Fibroblast of mammary gland (primary cell): ENCODE measurements at places on chromosomes 3 and 15.

DNA sequence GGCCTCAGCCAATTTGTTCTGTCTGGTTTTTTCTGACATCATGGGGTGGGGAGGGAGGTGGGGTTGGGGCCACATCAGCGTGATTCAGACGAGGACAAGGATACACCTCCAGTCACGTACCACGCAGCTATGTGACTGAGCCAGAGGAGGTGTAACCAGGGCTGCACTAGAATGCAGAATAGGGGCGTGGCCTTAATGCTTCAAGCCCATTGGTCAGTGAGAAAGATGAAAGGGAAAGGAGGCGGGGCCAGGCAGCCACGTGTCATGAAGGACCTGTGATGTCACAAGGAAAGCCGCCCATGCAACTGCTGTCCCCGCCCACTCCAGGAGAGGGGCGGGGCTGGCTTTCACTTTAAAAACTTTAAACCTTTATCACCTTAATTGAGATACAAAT, at the start of gene GOLGA6L2:
GOLGA6L2 (minus strand) TSS at position 137 of the 394 bp plus-strand sequence; CDS start at position 75, 62 bp downstream.
- peak; percentile 12 for DNase-seq

DNA sequence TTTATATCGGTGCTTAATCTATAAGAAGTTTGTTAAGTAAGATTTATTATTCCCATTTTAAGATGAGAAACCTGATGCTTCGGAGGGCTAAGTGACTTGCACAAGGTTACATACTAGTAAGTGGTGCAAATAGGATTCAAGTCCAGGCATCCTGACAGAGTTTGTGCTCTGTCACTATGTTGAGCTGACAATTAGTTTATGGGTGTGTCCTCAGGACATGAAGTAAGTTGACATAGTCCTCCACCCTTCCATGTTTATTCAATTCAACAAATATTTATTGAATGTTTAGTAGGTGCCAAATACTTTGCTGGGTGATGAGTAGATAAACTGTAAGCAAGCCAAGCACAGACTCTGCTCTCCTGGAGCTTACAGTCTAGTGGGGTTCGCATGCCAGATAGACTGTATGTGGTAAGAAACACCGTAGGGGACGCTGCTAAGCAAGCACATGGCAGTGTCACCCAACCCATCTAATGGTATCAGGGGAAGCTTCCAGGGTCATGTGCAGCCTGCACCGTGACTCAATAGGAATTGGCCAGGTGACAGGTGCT, 342.7 kb upstream of the SATB1 start:
- DNase-seq, result no peak

- DNase-seq, result no peak
Observed at GRCh38 chr3:133561679-133562078, 11.8 kb upstream of the CDV3 start.

- DNase-seq, result peak; percentile 77
Observed at GRCh38 chr15:58015565-58015964, 49.9 kb downstream of the ALDH1A2 start.

- DNase-seq, result no peak
Observed at GRCh38 chr3:129974833-129975704, 549 bp downstream of the TRH start.

DNA sequence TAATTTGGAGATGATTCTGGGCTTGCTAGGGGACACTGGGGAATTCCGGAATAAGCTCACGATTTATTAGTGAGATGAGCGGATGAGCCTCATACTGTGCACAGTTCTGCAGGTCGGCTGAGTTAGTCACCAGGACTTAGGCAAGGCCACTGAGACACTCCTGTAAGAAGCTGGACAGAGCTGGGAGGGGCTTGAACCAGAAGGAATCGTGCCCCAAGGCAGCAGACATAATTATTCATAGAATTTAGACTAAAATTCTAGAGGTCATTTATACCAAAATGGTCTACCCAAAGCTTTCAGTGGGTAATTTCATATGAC, 121.4 kb downstream of the VGLL4 start:
- peak; percentile 32 for DNase-seq

DNA sequence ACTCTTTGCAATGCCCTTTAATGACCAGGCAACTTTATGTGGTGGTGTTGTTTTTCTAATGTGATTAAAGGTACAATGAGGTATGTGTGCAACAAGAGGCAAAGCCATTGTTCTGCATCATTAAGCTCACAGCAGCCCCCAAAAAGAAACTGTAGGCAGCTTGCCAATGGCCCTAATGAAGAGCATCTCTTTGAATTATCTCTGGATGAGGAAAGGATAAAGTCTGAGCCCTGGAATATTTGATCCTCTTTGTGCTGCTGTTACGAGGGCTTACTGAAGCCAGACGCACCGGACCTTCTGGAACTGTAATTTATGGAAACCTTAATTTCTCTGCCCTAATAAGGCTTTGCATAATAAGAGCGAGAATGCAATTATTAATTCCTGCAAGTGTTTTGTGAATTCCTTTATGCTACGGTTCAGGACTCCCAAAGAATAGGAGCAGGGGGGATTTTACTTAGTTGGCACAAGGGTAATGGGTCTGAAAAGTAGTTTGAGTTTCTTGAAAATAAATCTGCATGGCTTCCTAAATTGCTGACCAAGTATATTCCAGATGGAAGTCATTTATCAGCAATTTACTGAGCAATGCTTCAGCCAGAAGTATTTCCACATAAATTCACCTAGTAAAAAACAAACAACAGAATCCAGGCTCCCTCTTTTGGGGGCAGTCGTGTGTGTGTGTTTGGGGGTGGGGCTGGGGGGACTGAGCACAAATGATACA, 193.4 kb downstream of the PDZRN3 start:
- DNase-seq, result no peak

- DNase-seq, result peak; percentile 34
Observed at GRCh38 chr3:157594413-157594812, 91.2 kb upstream of the VEPH1 start.

DNA sequence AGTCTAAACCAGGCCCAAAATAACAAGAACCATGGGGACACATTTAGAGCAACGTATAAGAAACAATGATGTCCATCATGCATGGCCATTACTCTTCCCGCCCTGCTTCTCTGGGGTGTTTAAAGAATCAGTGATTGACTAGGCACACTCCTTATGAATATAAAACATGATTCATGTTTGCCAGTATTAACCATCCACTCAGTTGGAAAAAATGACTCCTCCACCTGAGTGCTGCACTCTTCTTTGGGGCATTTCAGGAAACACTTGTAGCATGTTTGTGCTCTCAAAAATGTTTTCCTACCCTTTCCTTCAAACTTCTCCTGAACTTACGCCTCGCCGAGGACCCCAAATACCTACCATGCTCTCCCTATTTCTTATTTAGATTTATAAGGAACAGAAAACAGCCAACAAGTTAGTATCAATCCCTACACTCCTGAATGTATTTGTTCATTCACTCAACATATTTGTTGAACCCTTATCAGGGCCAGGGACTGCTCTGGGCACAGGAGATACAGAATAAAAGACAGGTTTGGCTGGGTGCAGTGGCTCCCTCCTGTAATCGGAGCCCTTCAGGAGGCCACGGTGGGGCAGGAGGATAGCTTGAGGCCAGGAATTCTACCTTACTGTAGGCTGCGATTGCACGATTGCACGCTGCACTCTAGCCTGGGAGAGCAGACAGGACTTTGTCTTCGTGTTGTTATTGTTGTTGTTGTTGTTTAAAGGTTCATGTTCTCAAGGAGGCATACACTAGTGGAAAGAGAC, 137.0 kb downstream of the TMCO5A start:
- no peak for DNase-seq

- peak; percentile 53 for DNase-seq
Observed at GRCh38 chr15:71151081-71151480, 35.8 kb downstream of the THSD4 start.

DNA sequence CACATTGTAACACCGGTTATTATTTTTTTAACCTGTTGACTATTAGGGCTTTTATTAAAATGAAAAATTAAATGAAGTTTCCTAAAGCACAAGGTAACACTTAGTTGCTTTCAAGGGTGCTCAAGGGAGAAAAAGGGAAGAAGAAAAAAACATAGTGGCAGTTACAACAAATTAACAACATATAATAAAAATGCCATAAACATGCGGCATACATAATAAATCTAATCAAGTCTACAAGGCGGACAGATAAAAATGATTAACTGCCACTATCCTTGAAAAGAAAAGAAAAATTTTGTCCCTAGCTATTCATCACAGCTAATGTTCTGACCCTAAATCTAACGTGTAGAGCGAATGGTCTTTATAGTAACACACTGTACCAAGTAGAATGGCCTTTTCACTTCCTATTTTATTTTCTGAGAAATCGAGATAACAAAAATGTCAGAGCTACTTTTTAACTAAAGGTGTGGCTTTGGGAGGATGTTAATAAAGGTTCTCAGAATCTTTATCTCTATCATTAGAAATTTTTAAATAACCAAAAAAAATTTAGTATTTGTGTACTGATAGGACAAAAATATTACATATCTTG, 194.9 kb downstream of the FOXP1 start:
- no peak for DNase-seq

DNA sequence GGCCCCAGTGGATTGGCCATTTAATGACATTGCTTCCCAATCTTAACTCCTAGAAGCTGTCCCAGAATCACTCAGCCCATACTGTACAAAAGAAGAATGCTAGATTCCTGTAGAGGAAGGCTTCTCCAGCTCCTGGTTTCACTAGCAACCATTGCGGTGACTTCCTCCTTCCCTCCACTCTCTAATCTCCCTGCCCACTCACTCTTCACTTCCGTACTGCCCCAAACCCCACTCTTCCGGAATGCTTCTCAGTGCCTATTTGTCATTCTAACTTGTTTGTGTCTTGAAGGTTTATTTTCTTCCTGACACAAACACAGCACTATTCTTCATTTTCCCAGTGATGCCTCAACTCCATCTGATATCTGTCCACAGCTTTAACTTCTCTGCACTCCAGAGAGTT, 97.1 kb upstream of the SPATA16 start:
- DNase-seq, result no peak

DNA sequence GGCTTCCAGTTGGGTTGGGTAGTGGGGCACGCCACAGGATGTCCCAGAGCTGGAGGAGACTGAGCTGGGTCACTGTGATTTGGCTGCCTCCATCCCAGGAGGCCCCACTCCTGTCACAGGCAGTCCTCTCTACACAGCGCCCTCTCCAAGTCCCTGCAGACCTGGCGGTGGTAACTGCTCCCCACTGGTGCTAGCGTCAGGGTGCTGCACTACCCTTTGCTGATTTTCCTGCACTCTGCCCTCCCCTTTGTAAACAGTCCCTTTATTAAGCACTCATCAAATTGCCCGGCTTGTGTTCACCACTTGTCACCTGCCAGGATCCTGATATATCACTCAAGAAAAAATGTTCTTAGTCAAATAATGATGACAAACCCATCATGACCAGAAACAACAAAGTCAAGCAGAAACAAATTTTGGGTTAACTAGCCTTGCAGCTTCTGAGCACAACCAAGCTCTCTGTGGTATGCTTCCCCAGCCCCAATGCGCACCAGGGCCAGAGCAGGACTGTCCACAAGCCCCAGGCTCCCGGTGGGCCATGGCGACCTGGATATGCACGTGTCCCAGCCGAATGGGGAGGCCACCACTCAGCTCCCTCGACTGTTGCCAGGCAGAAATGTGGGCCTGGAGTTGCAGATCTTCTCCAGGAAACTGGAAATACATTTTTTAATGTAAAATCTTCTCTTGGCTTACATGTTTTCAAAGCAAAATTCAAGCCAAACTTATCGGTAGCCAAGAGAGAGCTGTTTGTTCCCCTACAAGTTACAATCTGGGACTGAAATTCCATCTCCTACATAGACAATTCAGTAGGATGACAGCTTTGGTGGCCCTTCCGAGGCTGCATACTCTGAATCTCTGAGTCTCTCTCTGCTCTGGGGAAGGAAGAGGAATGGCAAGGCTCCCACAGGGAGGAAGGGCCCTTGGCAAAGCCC, 24.5 kb downstream of the MEGF11 start:
- DNase-seq, result no peak

GRCh38 chr15:89781891-89782618, 5.9 kb downstream of the MESP2 start:
- DNase-seq, result peak; percentile 70

DNA sequence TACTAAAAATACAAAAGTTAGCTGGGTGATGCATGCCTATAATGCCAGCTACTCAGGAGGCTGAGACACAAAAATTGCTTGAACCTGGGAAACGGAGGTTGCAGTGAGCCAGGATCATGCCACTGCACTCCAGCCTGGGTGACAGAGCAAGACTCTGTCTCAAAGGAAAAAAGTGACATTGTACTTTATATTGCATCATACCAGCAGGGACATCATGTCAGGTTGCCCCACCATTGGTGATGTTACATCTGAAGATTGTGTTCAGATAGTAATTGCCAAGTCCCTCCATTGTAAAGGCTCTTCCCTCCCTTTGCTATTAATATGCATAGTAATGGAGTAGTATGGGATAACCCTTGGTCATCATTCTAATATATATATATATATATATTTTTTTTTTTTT, 44.8 kb downstream of the FOXL2 start:
- no peak for DNase-seq

- DNase-seq, result no peak
Observed at GRCh38 chr15:29299331-29299730, 29.7 kb upstream of the NSMCE3 start.

DNA sequence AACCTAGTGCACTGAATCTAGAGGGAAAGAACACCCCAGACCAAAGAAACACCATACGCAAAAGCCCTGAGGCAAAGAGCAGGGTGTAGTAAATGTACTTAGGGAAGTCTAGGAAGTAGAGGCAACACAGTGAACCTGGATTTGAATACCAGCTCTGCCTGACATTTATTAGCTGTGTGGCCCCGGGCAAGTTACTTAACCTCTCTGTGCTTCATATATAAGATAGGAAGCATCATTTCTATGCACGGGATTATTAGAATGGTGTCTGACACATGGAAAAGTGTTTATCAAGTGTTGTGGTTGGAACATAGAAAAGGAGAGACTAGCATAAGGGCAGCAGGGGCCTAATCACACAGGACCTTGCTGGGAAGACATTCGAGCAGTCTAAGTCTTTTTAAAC, 132.2 kb downstream of the ERC2 start:
- no peak for DNase-seq

DNA sequence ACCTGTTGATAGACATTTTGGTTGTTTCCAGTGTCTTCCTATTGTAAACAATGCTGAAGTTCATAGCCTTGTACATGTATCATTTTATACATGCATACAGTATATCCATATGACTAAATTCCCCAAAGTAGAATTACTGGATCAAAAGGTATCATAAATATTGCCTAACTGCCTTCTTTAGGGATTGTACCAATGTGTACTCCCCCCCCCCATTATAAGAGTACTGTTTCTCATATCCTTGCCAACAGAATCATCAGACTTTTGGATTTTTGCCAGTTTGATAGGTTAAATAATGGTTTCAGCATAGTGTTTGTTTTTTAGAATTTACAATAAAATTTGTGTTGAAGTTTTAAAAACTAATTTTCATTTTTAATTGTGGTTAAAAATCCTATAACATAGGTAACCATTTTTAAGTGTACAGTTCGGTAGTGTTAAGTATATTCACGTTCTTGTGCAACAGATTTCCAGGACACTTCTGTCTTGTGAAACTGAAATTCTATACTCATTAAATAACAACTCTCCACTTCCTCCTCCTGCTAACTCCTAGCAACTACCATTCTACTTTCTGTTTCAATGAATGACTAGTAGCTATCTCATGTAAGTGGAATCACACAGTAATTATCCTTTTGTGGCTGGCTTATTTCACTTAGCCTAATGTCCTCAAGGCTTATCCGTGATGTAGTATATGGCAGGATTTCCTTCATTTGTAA, 30.8 kb upstream of the MAP3K13 start:
- DNase-seq, result peak; percentile 56
